Activated CD4-positive, CD25-positive, alpha-beta regulatory T cell treated with anti-CD3 and anti-CD28 coated beads, Interleukin-2, amount 50 U/mL, for 16 hours (primary cell): ENCODE measurements at places on chromosomes 6 and 20.

DNA sequence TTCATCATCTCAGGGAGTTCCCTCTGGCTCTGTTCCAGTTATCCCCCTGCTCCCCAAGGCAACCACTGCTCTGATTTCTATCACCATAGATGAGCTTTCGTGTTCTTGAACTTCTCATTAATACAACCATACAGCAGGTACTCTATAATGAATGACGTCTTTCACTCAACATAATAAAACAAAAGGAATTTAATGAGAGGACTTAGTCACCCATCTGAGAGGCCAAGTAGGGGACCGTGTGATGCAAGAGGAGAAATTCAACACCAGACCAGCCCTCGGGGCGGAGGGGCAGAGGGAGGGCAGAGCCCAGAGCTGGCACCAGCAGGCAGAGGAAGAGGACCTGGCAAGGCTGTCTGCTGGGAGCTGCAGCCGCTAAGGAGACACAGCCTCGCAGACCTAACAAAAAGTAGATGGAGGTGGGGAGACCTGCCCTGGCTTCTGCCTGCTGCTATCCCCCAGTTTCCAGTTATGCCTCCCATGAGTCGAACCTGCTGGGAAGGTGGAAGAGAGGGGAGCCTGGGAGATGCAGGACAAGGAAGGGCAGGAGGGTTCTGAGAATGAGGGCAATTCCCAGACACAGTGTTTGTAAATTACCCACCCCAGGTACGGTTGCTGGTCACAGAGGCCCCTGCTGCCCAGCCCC, 13.8 kb downstream of the CCN5 start:
- DNase-seq = no peak

- no peak for DNase-seq
These were observed 371.8 kb upstream of the NRSN1 start for GRCh38 chr6:23754197-23754596.

DNA sequence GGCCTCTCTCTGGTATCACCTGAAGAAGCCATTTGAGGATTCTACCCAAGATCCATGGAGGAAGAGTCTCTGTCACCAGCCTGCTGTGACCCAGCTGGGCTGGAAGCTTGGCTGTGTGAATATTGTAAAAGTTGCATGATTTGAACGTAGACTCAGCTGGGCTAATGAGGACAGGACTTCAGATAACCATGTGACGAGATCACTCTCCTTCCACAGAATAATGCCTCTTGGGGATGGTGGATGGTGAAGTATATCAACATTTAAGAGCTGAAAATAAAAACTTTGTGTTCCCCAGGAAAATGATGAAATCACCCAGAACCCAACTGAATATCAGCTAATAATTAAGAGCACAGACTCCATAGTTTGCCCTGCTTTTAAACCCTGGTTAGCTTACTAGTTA, 427.9 kb downstream of the CD83 start:
- DNase-seq = no peak

DNA sequence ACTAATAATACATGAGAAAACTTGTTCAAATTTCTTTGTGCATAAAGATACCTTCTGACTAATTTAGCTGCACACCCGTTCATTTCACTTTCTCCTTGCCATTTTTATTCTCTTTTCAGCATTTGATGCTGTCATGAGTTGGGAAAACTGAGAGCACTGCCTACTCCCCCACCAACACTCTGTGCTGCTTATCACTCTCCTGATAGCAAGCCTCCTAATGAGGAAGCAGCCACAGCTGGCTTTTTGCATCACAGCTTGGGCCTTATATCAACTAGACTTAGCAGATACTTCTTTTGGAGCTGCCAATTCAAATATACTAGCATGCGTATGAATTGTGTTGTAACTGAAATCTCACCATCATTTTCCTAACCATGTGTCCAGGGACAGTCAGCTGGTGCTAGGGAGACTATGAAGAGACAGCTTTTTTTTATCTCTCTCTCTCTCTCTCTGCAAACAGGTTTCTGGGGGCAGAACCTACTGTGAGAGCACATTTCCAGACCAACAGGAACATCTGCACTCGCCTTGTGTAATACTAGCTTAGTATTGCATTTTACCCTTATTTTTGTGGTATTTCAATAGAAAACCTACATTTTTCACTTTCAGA, 699.0 kb downstream of the KHDRBS2 start:
- DNase-seq = no peak

DNA sequence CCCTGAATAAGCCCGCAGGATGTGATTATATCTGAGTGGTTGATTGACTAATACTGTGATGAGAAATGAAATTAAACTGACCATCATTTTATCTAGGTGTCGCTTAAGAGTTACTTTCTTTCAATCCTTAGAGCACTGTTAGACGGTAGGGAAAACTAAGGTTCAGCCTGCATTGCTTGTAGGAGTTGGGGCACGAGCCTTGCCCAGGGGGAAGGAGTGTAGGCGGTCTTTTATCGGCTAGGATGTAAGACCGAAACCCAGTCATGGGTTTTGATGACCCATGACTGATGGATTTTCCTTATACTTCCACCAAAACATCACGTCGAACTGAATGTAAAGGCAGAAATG, 392 bp upstream of the TASP1 start:
- DNase-seq = no peak

GRCh38 chr6:1498491-1499113, 109.2 kb downstream of the FOXF2 start:
- DNase-seq = no peak

GRCh38 chr6:153503810-153504209, 372.7 kb upstream of the RGS17 start:
- no peak for DNase-seq

DNA sequence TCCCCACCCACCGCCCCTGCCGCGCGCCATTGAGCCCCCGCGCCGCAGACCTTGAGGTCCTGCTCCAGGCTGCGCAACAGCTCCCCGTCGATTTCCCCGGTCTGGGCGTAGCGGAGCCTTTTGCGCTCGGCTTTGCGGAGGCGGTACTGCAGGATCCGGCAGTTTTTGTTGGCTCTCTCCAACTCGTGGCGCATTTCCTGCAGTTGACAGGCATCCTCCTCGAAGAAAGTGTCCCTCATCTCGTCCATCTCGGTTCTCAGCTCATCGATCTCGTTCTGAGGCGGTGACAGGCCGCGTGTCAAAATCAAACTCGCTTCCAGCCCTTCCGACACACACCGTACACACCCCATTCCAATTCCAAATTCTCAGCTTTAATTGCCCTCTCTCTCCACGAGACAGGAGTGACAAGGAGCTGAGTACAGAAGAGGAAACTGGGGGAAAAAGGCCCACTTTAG, 4.3 kb downstream of the MTCL3 start:
- DNase-seq = peak; percentile 15

- DNase-seq = no peak
These were observed 88.6 kb downstream of the ERMARD start for GRCh38 chr6:169839898-169840631.

GRCh38 chr20:38338849-38339520, 7.3 kb upstream of the LBP start:
- DNase-seq = no peak

DNA sequence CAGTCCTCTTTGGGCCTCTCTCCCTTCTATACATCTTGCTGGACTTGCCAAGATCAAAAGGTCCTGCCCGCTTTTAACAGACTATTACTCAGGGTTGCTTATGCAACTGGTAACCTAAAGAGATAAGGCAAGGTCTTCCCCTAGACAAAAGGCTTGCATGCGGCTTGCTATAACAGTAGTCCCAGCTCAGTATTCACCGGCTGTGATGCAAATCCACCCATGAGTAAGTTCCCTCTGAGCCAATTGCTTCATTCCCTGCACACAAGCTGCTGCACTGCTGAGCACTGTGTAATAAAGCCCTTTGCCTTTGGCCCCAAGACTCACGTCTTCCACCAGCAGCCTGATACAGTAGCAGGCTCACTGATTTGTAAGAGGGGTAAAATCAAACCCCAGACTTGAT, 363.8 kb downstream of the PRKN start:
- no peak for DNase-seq

DNA sequence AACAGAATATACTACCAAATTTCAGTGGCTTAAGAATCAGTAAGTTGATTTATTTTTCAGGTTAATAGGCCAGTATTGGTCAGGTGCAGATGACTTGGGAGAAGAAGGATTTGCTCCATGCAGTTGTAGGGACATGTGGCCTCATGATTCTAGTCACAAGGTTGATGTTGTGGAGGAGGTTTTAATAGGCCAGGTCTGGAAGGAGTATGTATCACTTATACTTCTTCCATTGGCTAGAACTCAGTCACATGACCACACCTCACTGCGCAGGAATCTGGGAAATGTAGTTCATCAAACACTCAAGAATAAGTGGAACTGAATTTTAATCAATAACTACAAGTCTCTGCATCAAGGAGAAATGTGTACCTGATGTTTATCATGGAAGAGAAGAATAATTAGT, 281.5 kb upstream of the QKI start:
- DNase-seq = no peak

DNA sequence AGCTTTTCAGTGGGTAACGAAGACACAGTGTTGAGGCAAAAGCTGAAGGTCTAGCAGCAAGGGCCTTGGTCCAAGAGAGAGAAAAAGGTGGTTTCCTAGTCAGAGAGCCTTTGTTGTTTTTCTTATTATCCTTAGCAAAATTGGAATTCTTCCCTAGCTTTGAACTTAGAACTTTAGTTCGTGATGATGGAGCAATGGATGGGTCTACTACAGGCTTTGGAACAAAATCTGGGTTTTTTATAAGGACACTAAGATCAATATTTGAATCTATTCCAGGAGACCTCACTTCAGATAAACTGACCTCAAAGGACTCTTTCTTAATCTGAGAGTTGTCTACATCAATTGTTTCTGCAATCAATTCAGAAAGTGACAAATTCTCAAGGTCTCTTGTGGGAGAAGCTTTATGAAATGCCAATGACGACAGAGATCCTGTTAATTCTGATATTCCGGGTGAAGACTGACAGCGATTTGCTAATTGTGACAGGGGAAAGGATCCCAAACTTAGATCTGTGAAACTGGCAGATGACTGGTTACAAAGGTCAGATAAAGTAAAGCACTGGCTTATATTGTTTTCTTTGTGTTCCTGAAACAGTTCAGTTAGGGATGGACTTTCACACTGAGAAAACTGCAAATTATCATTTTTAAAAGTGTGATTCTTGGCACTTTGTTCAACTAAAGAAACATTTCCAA, 17.7 kb downstream of the HBS1L start:
- no peak for DNase-seq

DNA sequence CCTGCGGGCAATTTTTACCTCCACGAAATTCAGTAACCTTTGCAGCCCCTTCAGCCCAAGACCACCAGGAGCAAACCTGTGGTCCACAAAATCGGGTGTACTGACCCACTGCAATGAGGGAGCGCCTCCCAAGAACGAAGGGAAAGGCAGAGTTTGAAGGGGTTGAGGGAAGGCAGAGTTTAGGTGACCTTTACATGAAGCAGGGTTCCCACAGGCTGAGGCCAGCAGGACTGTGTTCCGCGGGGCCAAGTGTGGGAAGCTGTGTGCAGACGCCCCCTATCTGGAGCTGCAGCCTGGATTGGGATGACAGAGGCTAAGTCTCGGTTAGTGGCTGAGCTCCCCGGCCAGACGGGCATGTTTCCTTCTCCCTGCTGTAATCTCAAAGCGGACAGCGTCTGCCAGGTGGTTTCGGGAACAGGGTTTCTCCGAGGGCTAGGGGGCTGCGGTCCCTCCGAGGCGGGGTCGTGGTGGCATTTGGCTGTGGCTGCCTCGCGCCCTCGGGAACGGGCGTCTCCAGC, 826 bp upstream of the PYGB start:
- DNase-seq = no peak

- DNase-seq = no peak
These were observed 218.6 kb downstream of the PKHD1 start for GRCh38 chr6:51868591-51869355.

DNA sequence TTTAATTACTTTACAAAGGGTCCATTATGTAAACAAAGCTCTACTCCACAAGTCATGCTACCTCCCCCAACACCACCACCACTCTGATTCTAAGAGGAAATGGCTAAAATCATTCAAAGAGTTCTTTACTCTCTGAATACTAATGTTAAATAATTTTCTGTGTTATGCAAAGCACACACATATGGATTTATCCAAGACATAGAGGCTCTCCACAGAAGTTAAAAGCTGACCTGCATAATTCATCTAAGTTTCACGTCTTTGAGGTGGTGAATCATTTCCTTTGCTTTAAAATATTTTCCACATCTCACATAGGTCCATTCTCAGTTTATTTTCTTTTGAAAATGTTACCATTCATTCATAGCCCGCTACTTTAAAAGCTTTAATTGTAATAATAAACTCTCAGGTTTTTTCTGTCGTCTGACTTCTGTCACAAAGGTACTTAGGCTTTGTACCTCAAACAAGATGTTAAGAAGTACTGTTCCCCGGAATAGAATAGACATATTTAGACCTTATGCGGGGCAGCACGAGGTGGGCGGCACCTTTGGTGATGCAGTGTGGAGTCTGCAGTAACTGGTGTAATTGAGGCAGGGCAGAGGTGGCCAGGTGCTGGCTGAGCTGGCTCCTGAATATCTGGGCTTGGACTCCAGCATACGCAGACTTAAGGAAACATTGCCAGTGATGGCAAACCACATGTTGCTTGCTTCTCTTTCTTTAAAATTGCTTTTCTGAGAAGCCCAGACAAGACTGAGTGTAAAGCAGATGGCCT, 55.8 kb downstream of the KIF6 start:
- DNase-seq = no peak

DNA sequence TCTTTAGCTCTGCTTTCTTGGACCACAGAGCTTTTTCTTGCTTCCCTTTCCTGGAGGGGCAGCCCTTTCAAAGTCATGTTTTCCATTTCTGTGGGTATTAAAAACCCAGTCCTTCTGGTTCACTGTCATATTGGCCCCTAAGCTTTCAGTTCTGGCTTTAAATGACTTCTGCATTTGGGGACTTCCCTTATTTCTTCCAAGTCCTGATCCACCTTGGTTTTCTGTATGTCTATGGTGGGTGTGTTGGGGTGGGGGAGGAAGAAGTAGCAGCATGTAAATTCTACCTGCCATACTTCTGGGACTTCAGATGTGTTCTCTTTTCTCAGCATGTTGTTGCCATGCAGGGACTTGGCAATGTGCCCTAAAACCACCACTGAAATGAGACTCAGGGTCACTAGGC, 77.1 kb upstream of the EMILIN3 start:
- DNase-seq = no peak

DNA sequence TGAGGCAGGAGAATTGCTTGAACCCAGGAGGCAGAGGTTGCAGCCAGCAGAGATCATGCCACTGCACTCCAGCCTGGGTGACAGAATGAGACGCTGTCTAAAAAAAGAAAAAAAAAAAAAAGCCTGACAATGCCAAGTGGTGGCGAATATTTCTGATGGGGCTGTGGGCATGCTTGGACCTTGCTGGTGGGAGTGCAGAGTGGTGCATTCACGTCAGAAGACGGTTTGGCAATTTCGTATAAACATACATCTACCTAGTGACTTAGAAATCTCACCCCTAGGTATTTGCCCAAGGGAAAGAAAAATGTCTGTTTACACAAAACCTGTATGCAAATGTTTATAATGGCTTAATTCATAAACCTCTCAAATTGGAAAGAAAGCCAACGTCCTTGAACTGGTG, 33.6 kb downstream of the CTCFL start:
- no peak for DNase-seq

GRCh38 chr6:163175301-163175700, 239.2 kb upstream of the QKI start:
- no peak for DNase-seq
